ENCODE measurements at places on chromosomes 1 and 21.
A peak's percentile ranks its signal among the peaks of the same experiment; 100 is the strongest.

DNA sequence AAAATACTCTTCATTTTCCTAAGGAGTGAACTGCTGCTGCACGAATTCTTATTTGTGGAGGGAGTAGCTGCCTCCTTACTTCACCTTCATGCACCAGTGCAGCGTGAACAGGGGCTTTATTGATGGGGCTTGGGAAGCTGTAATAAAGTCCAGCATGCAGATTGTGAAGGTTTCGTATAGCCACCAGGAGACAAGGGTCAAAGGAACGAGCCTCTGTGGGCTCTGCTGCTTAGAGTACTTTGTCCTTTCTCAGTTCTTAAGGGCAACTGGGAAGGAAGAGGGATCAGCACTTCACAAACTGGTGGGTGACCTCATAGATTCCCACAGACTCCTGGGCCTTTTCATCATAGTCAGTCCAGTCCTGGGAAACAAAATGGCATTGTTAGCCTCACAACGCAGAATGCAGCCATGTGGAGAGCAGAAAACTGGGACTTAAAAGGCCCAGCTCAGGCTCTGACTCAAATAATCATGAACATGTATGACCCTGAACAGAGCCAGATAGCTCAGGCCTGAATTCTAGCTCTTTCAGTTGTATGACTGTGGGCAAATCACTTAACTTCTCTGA lies 6.0 kb downstream of the CZIB start:
- DNase-seq = no peak

DNA sequence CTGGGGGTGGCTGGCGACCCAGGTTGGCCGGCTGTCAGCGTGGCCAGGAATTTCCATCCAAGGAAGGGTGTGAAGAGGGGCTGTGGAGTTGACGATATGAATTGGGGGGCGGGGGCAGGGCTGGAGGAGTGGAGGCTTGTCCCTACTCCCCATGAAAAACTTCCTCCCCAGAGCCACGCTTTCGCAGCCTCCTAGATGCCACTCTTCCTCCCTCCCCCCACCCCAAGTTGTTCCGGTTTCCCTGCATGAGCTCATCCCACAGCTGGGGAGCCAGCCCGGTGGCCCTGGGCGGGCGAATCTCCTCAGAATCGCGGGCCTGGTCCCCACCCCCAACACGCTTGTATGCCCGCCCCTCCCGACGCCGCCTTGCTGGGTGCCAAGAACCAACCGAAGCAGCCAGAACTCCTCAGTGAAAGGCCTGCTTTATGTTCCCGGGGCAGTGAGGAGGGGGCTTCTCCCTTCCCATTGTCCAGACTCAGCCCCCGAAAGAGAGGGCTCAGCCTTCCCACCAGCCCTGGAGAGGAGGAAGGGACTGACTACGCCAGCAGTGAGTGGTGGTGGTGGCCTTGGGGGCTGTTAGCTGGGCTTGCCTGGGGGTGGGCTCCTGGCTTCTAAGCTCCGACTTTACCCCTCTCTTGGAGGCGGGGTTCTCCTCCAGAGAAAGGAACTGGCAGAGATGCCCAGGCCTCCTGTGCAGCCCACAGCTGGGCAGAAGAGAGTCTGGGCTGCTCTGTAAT lies 1.8 kb upstream of the CSMD2 start:
- no peak for DNase-seq

GRCh38 chr1:2021550-2021949 lies 2.4 kb downstream of the GABRD start:
- DNase-seq = no peak

GRCh38 chr1:39332828-39333227 lies 128.3 kb downstream of the MACF1 start:
- no peak for DNase-seq

- DNase-seq = no peak
Observed at GRCh38 chr1:236147068-236147467, 4.7 kb downstream of the GPR137B start.

DNA sequence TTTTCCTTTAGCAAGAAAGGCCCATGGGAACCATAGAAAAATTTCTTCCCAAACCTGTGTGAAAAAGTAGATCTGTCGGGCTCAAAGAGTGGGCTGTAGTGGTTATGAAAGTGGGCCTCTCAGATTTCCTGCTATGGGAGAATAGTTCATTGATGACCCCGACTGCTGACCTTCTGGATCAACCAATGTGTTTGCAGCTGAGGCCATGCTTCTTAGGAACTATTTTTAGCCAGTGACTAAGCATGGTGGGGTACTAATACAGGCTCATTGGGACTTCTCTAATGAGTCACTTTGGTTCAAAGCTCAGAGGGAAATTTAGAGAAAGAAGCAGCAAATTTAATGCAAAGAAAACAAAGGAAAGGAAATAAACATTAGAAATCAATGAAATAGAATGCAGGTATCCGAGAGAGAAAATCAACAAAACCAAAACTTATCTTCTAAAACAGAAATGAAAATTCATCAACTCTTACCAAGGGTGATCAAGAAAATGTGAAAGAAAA lies 12.6 kb upstream of the PSMA5 start:
- DNase-seq = peak; percentile 90

- DNase-seq = no peak
Observed at GRCh38 chr1:111542187-111542586, 38.8 kb upstream of the ADORA3 start.

GRCh38 chr1:159302095-159302494 lies at the start of gene FCER1A:
Gene FCER1A, plus strand, starts transcription at chr1:159302336. Its CDS starts 29 bp downstream, at chr1:159302365.
- DNase-seq = no peak

DNA sequence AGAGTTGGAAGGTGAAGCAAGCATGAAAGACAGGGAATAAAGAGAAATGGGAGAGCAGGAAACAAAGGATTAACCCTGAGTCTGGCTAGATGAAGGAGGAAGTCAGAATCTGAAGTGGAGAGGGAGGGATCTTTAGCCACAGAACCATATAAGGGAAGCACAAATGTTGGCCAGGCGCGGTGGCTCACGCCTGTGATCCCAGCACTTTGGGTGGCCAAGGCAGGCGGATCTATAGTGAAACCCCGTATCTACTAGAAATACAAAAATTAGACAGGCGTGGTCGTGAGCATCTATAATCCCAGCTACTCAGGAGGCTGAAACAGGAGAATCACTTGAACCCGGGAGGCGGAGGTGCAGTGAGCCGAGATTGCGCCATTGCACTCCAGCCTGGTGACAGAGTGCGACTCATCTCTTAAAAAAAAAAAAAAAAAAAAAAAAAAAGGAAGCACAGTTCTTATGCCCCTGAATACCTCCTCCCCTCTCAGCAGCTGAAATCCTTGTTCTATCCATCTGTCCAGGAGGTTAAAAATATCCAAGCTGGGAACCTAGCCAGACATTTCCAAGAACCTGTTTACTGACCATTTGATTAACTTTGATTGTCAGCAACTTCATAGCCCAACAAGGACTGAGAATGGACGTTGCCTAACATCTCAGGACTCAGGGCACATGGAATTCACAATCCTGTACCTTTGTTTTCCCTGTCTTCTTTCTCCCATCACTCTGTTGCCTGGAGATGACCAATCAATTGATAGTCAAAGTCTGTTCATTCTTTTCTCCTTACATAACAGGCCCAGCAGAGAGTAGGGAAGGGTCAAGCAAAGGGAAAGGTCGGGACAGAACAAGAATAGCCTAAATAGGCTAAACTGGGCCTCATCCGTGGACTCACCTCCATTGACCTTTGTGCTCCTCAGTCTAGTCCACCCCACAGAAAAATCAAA lies 10.6 kb downstream of the TXNIP start:
- no peak for DNase-seq

DNA sequence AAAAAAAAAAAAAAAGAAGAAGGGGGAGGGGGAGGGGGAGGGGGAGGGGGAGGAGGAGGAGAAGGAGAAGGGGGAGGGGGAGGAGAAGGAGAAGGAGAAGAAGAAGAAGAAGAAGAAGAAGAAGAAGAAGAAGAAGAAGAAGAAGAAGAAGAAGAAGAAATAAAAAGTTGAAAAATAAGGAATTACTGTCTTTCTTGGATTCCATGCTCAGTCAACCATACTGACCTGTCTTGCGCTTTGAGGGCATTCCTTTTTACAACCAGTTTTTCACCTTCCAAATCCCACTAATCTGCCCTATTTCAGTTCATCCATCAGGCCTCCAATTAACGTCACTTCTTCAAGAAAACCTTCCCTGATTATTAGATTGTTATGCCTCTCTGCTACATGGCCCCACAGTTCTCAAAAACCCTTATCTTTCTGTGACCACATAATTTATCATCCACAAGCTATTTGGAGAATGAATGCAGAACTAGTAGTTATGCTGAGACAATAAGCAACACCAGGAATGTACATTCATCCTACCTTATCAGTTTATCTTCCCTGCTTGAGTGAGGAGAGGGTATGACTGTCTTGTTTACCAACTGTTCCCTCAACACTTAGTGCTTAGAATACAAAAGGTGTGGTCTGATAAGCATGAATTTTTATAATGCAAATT lies 57.5 kb upstream of the GUCA2A start:
- DNase-seq = peak; percentile 83

DNA sequence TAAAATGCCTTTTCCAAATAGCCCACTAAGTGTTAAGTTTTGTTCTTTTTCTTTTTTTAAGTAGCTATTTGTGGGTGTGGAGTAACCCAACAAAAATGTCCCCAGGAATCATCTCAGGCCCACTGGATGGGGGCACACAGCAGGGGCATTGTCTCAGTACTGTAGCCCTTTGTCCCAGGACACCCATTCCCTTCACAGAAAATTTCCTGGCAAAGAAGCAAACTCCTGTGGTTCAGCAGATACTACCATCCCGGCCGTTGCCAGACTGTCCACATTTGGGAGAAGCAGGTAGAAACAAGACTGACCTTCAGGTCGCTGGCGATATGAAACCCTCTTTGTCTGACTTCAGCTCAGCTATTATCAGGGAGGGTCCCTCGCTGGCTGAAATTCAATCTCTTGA lies 23.7 kb upstream of the SRRM1 start:
- DNase-seq = no peak
